ENCODE measurements at places on chromosomes 13 and 19.

DNA sequence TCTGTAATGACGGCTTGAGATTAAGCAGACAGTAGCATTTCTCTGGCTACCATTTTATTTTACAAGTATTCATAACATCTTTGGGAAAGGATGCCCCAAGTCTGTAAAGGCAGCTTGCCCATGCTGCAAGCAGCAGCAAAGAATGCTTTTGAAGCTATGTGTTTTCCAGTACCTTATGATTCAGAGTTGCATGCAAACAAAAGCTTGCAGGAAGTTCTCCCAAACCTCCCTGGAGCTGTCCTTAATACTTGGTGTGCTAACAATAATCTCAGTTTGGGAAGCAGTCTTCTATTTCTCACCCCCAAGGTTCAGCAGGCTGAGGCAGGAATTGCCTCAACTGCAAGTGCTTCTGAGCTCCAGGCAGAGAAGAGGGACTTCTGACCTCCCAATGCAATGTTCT lies 60.8 kb downstream of the CCNA1 start:
- no peak for DNase-seq

DNA sequence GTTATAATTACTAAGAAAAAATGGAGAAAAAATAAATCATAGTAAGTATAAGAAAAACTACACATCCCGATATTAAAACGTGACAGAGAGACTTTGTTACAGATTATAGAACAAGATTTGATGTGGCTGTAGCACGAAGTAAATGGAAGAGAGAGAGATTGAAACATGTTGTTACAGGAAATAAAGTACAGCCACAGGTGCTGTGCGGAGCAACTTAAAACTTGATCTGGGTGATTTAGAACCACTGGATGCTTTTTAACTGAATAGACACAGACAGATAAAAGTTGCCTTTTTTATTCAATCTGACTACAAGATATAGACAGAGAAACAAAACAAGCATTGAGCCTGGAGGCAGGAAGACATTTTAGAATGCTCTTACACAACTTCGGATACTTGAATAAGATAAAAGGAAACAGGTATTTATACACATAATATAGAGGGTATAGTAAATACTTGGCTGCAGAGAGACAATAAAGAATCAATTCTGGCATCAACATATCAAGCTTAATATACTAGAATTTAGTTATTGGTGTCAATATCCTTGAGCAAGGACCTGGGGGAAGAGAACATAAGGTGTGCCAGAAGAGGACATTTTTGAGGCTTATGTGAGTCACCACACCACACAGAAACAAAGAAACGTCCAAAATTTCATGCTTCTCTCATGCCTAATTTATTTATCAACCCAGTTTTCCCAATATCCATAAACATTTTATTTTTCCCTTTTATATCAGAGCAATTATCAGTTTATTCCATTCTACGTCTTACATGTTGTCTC lies 548.5 kb downstream of the SLITRK1 start:
- no peak for DNase-seq

- no peak for DNase-seq
Observed at GRCh38 chr19:4256563-4256962, 9.7 kb downstream of the YJU2 start.

DNA sequence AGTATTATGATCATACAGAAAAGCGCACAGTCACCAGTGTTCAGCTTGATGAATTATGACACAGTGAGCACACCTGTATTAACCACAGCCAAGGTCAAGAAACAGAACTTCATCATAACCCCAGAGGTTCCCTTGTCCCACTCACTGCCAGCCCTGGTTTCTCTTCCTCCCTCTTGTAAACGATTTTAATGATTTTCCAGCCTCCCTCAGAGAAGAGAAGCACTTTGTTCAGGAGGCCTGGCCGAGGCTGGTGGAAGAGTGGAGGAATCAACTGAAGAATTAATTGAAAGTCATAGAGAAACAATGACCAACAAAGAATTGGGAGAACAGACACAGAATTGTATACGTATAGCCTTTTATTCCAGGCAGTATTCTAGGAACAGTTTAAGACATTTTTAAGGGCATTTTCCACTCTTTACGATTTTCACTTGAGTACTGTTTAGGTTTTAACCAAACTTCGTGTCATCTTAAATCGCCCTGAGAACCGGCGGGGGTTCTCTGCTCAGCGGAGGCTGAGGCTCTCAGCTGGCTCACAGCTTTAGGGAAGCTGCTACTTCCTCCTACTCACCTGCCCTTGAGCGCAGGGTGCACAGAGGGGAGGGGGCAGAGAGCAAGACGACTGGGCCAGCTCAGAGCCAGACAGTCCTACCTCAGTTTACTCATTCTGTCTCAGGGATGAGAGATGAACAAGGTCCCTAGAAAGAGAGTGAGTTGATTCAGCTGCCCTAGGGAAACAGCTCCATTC lies 108.6 kb downstream of the AKAP11 start:
- no peak for DNase-seq

DNA sequence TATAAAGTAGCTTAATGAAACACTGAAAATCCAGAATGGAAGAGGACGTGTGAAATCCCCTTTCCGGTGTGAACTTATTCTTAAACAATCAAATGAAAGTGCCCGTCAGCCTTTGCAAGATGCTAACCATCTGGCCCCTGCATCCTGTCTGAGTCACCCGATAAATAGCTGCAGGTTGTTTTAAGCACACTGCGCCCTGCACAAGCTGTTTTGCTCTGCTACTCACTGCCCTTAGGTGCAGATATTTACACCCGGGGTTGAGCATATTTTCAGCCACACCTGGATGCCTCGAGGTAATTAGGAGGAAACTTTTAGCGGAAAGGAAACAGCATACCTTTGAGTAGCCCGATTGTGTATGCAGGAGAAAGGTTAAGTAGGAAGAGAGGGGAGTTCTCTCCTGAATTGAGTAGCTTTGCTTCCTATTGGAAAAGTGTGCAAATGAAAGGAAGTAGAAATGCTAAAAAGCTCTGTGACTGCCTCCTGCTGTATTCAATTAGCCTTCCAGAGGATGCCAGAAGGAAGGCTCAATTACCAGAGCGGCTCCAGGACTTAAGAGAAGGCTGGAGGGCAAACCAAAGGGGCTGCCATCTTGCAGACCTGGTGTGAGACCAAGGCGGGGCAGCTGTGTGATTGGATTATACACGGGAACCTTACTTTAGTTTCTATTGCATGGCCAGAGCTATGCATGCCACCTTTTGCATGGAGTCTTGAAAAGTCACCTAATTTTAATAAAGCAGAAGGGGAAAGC lies 42.5 kb downstream of the IRS2 start:
- peak; percentile 51 for DNase-seq

GRCh38 chr19:50334741-50335421 lies 5.7 kb upstream of the KCNC3 start:
- DNase-seq, result no peak

GRCh38 chr13:24605923-24606372 lies 74.3 kb upstream of the ATP12A start:
- DNase-seq, result no peak

GRCh38 chr19:11096210-11096841 lies 7.1 kb downstream of the LDLR start:
- DNase-seq, result peak; percentile 72

DNA sequence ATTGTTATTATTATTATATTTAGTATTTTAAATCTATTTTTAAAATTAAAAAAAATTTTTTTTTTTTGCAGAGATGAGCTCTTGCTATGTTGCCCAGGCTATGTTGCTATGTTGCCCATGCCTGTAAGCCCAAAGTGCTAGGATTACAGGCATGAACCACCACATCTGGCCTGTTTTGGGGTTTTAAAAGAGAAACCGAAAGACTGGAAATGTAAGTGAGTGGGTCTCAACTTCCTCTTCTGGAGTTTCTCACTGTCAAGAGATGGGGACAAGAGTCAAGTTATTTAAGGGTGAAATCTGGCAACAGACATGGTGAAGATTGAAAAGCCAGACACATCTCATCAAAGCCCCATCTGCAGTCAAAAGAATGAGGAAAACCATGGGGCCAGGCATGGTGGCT lies 4.2 kb upstream of the OR7G3 start:
- no peak for DNase-seq

DNA sequence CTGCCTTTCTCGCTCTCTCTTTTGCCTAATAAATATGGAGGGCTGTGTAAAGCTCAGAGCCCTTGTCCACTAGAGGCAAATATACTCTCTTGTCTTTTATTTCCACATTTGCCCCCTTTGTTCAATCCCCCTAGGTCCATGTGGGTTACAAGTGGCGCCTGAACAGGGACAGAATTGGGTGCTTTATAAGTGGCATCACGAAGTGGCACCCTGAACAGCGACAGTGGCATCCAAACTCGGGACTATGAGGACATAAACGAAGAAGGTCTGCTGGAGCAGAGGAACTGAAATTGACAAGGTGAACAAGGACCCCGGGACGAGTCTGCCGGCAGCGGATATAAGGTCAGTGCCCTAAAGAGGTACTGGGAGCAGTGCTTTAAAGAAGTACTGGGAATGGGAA lies 4.3 kb upstream of the ZNF610 start:
- no peak for DNase-seq

- no peak for DNase-seq
Observed at GRCh38 chr19:49059053-49059452, 1.5 kb upstream of the CGB7 start.

DNA sequence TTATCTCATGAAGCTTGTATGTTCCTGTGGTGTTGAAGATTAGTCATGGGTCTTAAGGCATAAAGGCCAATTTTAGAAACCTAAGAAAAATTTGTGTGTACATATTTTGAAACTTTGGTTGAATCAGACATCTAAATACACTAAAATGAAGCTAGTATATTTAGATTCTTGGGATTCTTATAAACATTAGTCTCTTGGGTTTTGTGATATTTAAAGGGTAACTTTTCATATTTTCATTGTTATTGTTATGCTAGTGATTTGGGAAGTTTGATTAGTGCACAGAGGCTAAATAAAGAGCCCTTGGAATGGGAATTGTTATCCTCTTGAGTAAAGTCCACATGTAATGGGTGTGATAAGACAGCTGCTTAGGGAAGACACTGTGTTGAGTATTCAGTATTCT lies 24.5 kb downstream of the UBA2 start:
- DNase-seq, result no peak

DNA sequence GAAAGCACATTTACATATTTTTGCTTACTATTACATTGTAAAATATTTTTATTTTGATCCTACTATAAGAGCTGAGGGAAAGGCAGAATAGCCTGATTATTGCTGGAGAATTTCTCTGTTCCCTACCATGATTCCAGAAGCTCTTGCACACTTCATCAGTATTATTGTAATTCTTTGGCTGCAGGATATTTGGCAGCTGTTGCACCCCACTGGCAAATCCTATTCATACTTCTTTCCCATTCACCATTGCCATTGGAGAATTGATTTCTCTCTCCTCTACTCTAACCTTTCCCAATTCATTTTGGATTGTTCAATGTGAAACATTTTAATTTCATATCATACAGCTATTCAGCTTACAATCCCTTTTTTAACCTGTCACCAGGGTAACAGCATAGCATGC lies 238.0 kb downstream of the GGACT start:
- no peak for DNase-seq

DNA sequence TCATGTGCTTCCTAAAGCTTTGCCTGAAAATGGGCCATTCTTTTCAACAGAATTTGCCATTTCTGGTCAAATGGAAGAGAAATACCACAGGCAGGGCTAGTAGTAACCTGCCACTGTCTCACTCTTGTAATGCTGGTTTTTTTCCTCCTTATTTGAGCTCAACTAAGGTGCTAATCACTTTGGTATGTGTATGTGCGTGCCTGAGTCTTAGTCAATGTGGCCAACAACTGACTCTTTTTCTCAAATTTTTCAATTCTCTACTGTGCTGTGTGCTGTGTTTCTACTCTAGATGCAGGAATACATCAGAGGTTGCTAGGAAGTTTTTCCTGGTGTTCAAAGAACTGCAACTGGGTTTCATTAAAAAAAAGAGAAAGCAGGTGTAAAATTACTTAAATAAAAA lies 870.2 kb downstream of the EFNB2 start:
- DNase-seq, result no peak

- DNase-seq, result no peak
Observed at GRCh38 chr13:60689076-60689475, 292.1 kb downstream of the TDRD3 start.

- DNase-seq, result no peak
Observed at GRCh38 chr19:2353887-2354592, 6.0 kb upstream of the TMPRSS9 start.

DNA sequence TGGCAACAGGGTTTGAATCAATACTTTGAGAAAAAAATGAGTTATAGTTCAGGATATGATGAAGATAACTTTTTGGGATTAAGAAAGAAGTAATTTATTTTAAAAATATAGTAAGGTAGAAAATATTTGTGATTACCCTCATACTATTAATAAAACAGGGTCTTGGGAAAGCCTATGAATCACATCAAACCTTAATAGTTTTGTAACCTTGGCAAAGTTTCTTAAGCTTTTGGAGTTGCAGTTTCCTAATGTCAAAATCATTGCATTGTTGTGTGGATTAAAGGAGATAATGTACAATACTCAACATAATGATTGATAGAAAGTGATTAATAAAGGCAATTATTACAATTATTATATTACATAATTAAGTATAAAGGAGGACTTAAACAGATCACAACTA lies 149.0 kb downstream of the LMO7 start:
- DNase-seq, result no peak

DNA sequence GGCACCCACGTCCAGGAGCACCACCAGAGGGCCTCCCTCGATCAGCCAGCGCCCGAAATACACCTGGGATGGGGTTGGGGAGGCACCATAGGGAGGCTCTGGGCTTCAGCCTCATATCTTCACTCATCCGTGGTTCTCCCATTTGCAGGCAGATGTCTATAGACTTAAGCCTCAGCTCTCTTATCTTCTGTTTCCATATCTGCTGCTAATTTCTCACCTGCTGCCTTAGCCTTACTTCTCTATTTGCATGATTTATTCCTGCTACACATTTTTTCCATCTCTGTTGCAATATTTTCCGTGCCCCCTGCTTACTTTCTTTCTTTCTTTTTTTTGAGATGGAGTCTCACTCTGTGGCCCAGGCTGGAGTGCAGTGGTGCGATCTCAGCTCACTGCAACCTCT lies 5.8 kb downstream of the GYS1 start:
- no peak for DNase-seq

Measured in activated CD8-positive, alpha-beta memory T cell treated with anti-CD3 and anti-CD28 coated beads, Interleukin-2, amount 10 ng/mL, durations not matched to agents 7 days and 5 days (primary cell).